ENCODE measurements at places on chromosomes 3 and 15.

GRCh38 chr3:156605686-156606605 is 51.0 kb upstream of the SSR3 start:
- peak; percentile 13 for DNase-seq

DNA sequence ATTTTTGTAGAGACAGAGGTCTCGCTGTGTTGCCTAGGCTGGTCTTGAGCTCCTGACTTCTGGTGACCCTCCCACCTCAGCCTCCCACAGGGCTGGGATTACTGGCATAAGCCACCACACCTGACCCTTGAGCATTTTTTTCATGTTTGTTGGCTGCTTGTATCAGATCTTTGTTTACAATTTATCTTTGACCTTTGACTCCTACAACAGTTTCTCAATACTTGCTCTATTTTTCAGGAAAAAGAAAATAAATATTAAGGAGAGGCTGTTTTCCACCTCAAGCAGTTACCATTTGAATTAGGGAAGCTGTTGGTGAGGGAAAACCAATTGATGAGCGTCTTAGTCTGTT is 44.5 kb downstream of the LIMD1 start:
- DNase-seq, result no peak

- DNase-seq, result no peak
Observed at GRCh38 chr3:11576453-11576852, 67.3 kb downstream of the VGLL4 start.

- DNase-seq, result no peak
Observed at GRCh38 chr3:61066800-61067199, 184.5 kb downstream of the FHIT start.

DNA sequence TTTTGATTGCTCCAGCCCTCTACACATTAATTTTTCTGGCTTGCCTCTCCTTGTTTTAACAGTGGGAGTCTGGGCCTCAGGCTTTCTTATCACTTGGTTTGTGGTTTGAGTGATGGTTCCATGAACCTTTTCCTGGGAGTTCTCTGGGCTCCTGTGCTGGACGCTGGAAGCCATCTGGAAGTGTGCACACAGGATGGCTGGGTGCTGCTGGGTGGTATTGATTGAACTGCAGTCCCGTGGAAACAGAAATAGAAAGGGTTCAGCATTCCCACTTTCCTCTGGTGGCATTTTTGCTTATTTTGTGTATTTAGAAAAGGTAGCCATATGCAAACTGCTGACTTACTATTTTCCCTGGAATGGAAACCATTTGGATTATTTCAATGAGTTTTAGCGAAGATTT is 25.6 kb downstream of the MITF start:
- no peak for DNase-seq

GRCh38 chr3:169792359-169792758 is 19.2 kb downstream of the MYNN start:
- no peak for DNase-seq

GRCh38 chr15:57385923-57386390 is 9.7 kb downstream of the CGNL1 start:
- DNase-seq, result no peak

DNA sequence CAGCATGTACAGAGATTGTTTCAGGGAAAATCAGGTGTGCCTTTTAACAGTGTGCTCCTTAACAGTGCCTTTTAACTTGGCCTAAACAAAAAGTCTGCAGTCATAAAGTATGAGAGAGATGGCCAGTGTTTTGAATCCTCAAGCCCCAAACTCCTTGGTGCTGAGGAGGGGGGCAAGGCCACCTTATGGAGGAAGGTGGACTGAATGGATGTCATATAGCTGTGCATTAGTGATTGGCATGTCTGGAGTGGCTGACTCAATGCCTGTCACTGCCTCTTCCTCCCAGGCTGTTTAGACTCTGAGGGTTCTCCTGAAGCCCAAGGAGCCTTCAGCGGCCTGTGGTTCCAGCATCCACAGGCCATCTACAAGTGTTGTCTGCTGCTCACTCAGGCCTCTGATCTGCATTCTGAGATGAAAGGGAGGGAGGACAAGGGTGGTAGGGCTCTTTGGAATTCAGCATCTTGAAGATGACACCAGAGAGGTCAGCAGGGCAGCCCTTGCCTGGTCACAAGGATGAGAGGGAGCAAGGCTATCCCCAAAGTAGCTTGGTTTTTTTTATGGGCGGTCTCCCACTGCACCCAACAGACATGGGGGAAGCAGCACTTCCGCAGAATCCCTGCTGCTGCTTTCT is 1.5 kb downstream of the FOXL2NB start:
- DNase-seq, result no peak

GRCh38 chr15:31341071-31341470 is 14.4 kb downstream of the KLF13 start:
- no peak for DNase-seq

- no peak for DNase-seq
Observed at GRCh38 chr3:124275412-124275811, 283.5 kb upstream of the ROPN1 start.

Data from NCI-H2081 treated with DMSO at 0.1 percent for 48 hours (cell line).